ENCODE measurements at places on chromosomes 6 and 20.

- no peak for DNase-seq
Measured at GRCh38 chr6:121260651-121261102, 73.6 kb downstream of the TBC1D32 start.

GRCh38 chr20:59406446-59406845 lies 106.0 kb downstream of the EDN3 start:
- no peak for DNase-seq

DNA sequence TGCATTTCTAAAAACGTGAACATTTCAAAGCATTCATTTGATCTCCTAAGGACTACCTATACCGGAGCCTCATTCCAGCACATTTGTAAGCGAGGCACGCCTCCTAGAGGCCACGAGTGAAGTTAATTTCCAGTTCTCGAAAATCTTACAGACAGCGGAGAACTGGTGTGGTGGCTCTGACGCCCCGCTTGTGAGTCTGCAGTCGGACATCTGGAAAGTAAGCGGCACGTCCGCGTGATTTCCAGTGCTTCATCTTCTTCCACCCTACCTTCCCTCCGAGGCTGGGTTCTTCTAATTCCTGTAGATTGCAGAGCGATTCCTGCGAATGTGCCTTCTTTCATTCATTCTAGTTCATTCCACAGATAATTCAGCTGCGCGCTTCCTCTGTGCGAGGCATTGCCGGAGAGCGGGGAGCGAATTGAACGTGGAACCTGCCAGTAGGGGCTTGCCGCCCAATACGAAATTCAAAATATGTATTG lies 810 bp upstream of the PRIM2 start:
- no peak for DNase-seq

- DNase-seq: peak; percentile 81
Measured at GRCh38 chr20:39849664-39850063, 839.4 kb downstream of the MAFB start.

GRCh38 chr6:111087871-111088667 lies 766 bp downstream of the SLC16A10 start:
- no peak for DNase-seq

DNA sequence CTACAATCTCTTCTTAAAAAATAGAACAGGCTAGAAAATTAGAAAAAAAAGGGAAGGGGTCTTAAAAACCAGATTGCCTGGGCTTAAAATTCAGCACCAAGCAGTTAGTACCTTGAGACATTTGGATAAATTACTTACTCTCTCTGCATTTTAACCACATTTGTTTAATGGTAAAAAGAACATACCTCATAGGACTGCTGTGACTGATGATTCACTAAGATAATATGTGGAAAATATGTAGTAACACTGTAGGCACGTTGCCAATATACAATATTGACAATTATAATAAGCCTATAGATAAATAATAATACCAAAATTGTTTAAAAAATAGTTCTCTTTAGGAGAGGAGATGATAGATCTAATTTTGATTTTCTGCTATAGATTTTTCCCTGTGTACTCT lies 750.4 kb downstream of the TENT5A start:
- DNase-seq: peak; percentile 13

DNA sequence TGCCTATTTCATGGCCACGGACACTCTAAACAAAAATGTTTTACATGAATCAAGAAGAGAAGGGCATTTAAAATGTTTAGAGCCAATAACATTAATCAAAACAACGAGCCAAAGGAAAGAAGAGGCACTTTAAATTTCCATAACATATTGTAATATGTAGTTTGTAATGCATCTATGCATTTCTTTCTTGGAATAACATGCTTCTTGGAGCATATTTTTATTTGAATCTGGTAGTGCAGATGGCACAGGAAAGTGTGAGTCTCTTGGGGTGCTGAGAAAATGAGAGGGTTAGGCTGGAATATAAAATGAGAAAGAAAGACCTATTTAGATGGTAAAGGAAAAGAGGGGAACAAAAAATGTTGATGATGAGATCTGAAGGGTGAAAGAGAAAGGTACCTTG lies 305.4 kb downstream of the BTBD3 start:
- DNase-seq: no peak

DNA sequence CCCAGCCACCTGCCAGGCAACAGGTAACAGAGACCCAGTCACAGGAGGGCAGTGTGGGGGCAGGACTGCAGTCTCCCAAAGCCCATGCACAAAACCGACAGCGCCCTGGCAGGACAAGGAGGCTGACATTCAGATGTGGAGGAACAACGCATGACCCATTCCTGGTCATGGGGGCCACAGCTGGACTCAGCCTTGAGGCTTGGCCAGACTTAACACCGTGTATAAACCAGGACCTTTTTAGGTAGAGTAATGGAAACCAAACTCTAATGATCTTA lies 8.1 kb downstream of the GFRA4 start:
- no peak for DNase-seq
